ENCODE measurements at places on chromosomes 11 and 22. TPM values are rescaled to one million over a fixed set of nuclear protein-coding genes. Genes with fewer than 3 reads are reported as not detected.
A peak's percentile ranks its signal among the peaks of the same experiment; 100 is the strongest.

- no peak overlapping the region for H3K4me3 ChIP-seq
- DNase-seq, result no peak
- H3K4me1 ChIP-seq, result peaks cover 25% of the 10 kb centered on the region
- H3K27ac ChIP-seq, result peak overlapping the region; percentile 82
These were observed 148.1 kb downstream of the FBXO7 start for GRCh38 chr22:32622744-32623110.

DNA sequence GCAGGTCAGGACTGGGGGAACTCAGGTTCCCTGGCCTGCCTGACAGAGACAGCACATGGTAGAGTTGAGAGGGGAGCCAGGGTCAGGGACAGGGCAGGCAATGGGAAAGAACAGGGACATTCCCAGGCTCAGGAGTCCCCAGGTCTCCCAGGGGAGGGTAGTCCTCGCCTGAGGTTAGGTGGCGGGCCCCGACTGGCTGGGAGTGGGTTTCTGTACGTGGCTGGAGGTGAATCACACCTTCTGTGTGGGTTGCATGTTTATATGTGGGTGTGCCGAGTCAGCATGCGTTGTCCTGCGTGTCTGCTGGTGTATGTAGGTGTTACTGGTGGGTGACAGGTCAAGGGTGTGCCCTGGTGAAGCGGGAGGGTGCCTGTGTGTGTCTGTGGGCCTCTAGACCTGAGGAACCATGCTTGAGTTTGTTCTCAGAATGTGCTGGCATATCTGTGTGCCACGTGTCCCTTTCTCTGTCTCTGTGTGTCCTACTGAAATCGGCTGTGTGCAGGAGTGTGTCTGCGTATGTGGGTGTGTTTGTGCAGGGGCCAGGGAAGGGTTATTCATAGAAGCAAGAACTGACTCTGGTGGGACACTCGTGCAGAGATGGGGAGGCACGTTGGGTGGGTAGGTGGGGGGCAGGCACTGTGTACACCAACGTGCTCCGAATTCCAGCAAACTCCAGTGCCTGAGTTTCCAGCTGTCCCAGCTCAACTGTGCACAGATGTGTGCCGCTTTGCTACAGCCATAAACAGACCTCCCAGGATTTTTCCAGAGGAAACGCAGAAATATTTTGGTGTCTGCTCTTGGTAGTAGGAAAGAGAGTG lies 23.8 kb upstream of the OAF start:
- peaks cover 29% of the 10 kb centered on the region for H3K4me1 ChIP-seq
- peaks cover 37% of the 10 kb centered on the region for H3K27me3 ChIP-seq
- no peak for DNase-seq

DNA sequence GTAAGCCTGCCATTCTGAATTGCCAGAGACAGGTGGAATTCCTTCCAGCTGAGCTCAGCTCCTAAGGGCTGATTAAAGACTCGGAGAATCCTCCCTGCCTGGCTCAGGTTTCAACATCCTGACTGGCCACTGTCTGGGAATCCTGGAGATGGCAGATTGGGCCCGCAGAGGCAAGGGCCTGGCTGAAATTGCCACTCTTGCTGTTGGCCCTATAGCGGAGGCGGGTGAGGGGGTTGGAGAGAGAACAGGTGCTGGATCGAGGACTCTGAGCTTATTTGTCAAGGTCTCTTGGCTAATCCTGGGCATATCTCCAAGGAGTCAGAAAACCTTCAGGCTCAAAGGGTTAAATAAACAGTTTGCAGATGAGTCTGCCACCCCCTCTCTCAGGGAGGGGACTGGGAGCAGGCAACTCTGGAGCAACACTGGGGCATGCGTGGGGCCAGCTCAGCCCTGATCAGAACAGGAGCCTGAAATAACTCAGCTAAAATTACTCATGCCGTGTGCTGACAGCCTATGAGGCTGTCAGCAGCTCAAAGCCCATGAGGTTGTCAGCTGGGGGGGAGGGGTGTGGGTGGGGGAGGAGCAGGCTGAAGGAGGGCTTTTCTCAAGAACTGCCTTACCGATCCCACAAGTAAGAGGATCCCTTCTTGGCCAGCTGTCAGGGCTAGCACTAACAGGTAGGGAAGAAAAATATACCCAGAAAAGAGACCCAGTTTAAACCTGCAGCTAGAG lies 14.7 kb upstream of the MFRP start:
- peaks cover 14% of the 10 kb centered on the region for H3K27me3 ChIP-seq
- no peak overlapping the region for H3K27ac ChIP-seq
- no peak for DNase-seq
- no peaks in the 10 kb centered on the region for H3K36me3 ChIP-seq

GRCh38 chr22:37097346-37097745 lies 12.2 kb downstream of the TMPRSS6 start:
- peaks cover 45% of the 10 kb centered on the region for H3K27me3 ChIP-seq
- no peak for DNase-seq
- no peaks in the 10 kb centered on the region for H3K36me3 ChIP-seq

DNA sequence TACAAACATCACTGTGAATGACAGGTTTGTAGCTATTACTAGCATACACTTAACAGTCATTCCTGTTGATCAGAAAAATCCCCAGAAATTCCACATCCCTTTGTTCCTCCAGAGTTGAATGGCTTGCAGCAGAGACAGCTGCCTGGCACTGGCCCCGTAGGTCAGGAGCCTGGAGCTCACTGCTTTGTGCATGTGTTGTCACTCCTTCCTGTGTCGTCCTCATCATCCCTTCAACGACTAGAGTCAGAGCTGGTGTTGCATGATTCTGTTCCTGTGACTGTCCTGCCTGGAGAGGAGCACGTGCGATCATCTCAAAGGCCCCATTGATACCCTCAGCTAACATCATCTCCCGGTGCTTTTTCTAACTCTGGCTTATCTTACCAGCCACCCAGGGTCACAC lies 58.3 kb downstream of the LDLRAD3 start:
- no peak overlapping the region for H3K4me3 ChIP-seq
- no peak overlapping the region for H3K27ac ChIP-seq
- H3K4me1 ChIP-seq, result peaks cover 7% of the 10 kb centered on the region
- DNase-seq, result no peak

- no peaks in the 10 kb centered on the region for H3K27me3 ChIP-seq
- H3K4me3 ChIP-seq, result no peak overlapping the region
- H3K36me3 ChIP-seq, result peaks cover 3% of the 10 kb centered on the region
- no peak overlapping the region for H3K27ac ChIP-seq
- H3K4me1 ChIP-seq, result no peaks in the 10 kb centered on the region
These were observed 9.4 kb upstream of the SF1 start for GRCh38 chr11:64787526-64788320.

The C11orf16 gene
- total RNA-seq, result not detected

DNA sequence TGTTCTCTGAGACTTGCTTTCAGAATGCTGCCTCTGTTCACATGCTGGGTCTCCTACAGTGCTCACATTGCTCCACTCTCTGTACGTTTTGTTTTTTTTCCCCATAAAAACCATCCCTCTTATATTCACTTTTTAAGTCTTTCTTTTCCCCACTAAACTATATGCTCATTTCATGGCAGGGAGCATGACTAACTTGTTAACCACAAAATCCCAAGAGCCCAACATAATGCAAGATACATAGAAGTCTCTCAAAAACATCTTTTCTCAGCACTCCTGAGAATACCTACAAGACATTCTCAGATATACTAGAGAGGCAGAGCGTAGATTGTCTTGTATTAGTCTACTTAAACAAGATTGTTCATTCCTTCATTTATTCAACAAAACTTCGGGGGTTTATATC lies 73.3 kb downstream of the FAM76B start:
- peaks cover 11% of the 10 kb centered on the region for H3K27me3 ChIP-seq
- DNase-seq, result no peak
- H3K36me3 ChIP-seq, result no peaks in the 10 kb centered on the region
- H3K27ac ChIP-seq, result peak overlapping the region; percentile 77

DNA sequence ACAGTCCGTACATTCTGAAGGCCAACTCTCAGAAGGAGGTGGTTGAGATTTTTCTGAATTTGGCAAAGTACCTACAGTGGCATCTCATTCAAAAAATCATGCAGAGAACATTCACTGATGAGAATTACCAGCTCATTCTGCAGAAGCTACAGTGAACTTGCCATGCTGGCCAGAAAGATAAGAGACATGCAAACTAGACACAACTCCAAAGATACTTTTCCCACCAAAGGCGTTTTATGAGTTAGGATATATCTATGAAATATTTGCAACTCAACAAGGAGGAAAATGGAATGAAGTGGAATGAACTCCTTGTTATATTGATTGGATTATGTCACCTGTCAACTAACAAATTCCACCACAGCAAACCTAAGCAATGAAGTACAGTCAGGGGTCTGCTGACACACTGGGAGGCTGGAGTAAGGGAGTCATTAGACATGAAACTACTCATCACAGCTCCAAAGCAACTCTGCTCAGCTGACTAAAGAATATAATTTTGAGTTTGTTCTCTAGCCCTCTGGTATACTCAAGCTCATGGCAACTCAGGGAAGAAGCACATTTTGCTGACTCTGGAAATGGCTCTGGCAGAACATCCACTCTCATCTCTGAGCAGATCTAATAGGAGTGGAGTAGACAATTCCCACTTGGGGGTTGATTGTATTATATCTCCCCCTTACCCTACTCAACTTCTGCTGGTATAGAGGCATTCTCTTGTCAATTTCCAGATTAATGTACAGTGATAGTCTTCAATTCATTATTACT lies 22.9 kb downstream of the MAML2 start:
- peaks cover 92% of the 10 kb centered on the region for H3K4me1 ChIP-seq
- DNase-seq, result no peak
- peaks cover 10% of the 10 kb centered on the region for H3K36me3 ChIP-seq
- no peaks in the 10 kb centered on the region for H3K27me3 ChIP-seq
- H3K4me3 ChIP-seq, result no peak overlapping the region

DNA sequence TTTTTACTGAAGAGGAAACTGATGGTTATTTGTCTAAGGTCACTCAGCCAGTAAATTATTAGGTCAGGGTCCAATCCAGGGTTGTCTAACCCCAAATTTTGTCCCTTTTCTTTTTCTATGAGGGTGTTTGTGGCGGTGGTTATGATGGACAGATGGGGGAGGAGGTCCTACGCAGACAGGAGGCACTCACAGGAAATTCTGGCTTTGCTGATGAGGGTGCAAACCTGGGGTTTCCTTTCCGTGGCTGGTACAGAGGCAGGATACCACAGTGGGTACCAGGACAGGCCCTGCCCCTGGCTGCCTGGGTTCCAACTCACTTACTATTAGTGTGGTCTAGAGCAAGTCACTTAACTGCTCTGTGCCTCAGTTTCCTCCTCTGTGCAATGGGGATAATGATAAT lies 91.0 kb downstream of the RRM1 start:
- no peak overlapping the region for H3K27ac ChIP-seq
- no peak for DNase-seq
- no peaks in the 10 kb centered on the region for H3K36me3 ChIP-seq

DNA sequence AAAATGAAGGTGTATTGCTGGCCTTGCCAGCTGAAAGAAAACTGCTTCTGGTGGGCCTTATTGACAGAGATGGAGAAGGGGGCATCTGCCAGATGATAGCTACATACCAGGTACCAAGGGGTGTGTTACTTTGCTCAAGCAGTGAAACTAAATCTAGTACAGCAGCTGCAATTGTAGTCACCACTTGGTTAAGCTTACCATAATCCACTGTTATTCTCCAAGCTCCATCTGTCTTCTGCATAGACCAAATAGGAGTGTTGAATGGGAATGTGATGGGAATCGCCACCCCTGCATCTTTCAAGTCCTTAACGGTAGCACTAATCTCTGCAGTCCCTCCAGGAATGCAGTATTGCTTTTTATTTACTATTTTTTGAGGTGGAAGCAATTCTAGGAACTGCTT lies 45.8 kb upstream of the LIN7C start:
- H3K36me3 ChIP-seq, result no peaks in the 10 kb centered on the region
- no peak overlapping the region for H3K27ac ChIP-seq
- H3K4me3 ChIP-seq, result no peak overlapping the region
- DNase-seq, result no peak
- H3K27me3 ChIP-seq, result no peaks in the 10 kb centered on the region

- H3K36me3 ChIP-seq, result no peaks in the 10 kb centered on the region
- no peak overlapping the region for H3K27ac ChIP-seq
- no peaks in the 10 kb centered on the region for H3K4me1 ChIP-seq
- no peak overlapping the region for H3K4me3 ChIP-seq
- peak; percentile 79 for DNase-seq
- H3K27me3 ChIP-seq, result no peaks in the 10 kb centered on the region
These were observed 120.3 kb upstream of the B3GAT1 start for GRCh38 chr11:134532131-134532920.

DNA sequence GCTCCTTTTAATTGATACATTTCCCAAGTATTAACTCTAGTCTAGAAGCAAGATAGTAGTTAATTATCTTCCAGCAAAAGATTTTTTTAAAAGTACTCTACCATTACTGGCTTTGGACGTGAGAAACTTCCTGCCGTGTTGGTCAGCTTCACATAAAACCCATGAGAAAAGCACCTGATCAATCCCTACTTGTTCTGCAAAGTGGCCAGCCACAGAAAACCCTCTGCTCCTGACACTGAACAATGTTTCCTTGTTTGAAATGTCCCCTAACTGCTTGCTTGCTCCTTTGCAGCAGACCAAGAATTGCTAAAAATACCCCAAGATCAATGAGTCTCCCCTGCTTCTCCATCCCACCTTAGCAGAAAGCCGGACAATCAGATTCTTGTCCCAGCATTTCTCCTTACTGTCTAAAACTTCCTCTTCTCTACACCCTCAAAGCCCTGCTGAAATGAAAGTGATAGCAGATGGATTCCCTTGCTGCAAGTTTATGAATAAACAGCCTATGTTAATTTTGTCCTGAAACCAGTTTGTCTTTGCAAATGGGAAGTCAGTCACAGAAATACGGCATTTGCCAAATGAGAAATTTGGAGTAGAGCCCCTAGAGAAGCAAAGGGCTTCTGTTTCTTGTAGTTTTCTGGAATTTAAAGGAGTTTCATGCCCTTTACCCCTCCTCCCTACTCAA lies 207.1 kb upstream of the ARHGAP20 start:
- H3K36me3 ChIP-seq, result no peaks in the 10 kb centered on the region
- DNase-seq, result no peak
- no peaks in the 10 kb centered on the region for H3K4me1 ChIP-seq
- H3K27ac ChIP-seq, result no peak overlapping the region
- no peak overlapping the region for H3K4me3 ChIP-seq

The MS4A15 gene
- total RNA-seq, result not detected

GRCh38 chr22:26992556-26992955 lies 335.2 kb downstream of the MIAT start:
- DNase-seq, result no peak
- H3K36me3 ChIP-seq, result no peaks in the 10 kb centered on the region
- H3K27me3 ChIP-seq, result peaks cover 14% of the 10 kb centered on the region
- no peaks in the 10 kb centered on the region for H3K4me1 ChIP-seq

The OR6A2 gene
- total RNA-seq, result not detected

The VSIG10L2 gene
- not detected for total RNA-seq

DNA sequence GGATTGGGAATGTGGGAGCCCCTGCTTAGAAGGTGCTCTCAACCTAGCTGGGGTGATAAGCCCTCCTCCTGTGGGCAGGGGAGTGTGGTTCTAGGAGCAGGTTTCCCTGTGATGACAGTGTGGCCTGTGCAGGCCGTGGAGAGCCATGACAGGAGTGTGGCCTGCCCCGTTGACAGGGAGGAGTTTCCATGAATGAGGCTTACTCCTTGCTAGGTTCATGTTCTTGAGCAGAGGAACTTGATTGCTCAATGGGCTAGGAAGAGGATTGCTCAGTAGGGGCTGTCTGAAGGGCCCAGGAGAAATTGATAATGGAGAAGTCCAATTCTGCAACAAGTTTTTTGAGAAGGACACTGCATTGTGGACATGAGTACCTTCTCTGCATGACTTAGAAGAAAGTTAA lies 92.0 kb downstream of the PPP6R3 start:
- no peak overlapping the region for H3K27ac ChIP-seq
- H3K27me3 ChIP-seq, result no peaks in the 10 kb centered on the region
- H3K4me1 ChIP-seq, result peaks cover 14% of the 10 kb centered on the region
